NCI-H2107 (cell line): ENCODE measurements at places on chromosomes 7 and 10.

DNA sequence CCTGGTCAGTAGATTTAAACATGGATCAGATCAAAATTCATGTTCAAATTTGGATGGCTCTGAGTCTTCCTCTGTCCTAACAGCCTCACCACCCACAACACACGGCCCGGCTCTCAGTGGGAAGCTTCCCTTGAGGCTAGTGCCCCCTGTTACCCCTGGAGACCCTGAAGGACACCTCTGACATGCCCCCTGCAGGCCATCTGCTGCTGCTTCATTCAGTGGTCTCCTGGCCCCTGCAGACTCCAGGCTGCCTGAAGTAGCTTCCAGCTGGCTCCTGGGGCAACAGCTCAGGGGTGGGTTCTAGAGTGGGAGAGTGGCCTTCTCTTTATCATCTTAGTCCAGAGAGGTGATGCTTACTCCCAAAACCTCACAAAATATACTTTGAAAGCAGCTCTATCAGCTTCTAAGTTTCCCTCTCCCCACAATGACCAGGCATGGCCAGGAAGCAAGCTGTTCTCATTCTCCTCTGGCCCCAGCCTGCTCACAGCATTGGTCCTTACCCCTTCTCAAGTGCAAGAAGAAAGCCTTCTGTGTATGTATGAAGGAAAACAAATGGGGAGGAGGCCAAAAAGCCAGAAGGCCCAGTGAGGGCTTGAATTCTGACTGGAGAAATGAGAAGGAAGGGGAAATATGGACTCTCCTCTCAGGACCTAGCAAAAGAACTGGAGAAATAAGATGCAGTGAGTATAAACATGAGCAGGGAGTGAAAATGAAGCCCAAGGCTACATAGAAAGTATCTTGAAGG, 189.6 kb upstream of the INHBA start:
- no peak for DNase-seq

- DNase-seq = no peak
These were observed 252.6 kb downstream of the SORCS3 start for GRCh38 chr10:104893701-104894100.

- DNase-seq = no peak
These were observed 1.1 kb downstream of the NKX1-2 start for GRCh38 chr10:124448696-124449169.

DNA sequence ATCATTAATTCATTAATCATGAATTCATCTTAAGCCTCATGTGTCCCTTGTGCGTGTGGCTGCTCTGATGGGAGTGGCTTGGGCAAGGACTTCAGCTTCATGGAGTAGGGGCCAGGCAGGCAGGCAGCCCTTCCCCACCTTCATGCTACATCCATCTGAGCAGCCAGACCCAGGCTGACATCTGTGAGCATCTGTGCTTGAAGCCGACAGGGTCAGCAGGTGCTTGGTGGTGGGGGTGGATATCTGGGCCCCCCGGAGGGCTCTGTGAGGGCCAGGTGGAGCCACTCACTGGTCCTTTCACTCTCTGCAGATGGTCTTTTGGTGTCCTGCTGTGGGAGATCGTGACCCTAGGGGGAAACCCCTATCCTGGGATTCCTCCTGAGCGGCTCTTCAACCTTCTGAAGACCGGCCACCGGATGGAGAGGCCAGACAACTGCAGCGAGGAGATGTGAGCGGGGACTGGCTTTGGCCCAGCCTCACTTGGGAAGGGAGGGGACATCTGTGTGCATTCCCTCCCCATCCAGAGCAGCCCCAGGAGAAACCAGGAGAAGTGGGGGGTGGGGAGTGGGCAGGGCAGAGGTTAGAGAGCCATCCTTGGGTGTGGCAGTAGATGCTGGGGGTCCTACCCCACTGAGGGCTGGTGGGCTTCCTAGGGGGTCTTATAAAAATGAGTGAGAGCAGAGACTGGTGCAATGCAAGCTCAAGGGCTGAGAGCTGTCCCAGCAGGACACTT, 14.7 kb upstream of the CSGALNACT2 start:
- DNase-seq = no peak

DNA sequence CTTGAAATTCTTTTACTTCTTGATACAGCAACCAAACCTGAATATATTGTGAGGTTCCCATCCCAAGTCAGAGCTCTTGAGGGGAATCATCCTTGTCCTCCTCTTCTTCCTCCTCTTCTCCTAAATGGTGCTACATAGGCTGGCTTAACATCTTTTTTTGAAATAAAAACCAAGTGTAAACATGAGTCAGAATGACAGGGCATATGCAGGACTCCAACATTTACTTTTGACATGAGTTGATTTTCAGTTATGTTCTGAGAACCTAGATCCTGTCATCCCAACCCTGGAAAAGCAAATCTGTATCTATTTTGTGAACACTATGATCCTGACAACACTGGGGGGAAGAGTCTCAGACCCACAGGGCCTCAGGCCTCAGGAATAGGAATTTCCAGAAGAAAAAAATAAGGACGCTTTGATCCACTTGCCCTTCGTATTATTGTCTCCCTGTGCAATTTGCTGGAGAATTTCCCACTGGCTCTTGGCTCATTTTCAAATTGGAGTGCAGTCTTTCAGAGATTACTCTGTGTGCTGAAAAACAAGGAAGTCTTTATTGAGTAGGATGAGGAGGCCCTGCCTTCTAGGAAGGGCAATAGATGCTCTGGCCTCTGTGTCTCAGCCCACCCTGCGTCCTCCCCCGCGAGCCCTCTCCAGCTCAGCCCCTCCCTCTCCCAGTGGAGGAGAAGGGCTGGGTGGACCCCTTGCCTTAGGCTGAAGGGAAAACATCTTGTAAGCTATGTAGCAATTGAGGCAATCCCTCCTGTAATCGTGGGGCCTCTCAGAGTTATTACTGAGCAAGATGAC, 121.6 kb downstream of the CREB5 start:
- DNase-seq = no peak

- no peak for DNase-seq
These were observed 19.2 kb upstream of the PLEKHS1 start for GRCh38 chr10:113732160-113732881.

DNA sequence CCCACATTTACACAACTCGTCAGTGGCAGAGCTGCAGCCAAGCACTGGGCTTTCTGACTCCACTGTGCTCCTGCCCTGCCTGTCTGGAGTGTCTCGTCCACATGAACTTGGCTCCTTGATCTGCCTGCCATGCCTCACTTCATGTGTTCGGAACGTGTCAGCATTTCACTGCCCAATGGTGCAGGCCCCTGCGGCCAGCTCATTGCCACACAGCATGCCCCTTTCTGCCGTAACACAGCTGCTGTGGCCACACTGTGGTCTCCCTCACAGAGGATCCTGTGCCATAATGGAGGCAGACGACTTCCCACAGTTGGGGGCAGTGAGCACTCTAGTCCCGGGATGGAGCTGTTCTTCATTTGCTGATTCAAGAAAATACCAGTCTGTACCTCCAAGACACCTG, 94.2 kb upstream of the GJD4 start:
- no peak for DNase-seq

DNA sequence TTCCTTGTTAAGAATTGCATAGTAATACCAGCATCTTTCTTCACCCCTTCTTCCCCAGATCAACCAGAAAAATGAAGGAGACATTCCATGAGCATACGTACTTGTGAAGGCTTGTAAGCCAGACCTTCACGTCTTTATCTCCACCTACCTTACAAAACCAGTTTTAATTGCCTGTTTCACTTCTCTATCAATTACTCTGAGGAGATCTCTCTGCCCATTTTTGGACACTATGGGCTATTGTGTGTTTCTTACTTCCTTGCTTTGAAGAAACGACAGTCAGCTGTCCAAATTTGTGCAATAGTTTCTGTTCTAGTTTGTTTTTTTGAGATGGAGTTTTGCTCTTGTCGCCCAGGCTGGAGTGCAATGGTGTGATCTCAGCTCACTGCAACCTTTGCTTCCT, 349.7 kb upstream of the MBL2 start:
- DNase-seq = no peak

- DNase-seq = no peak
These were observed 39.9 kb upstream of the TMEM229A start for GRCh38 chr7:124072603-124073309.

- no peak for DNase-seq
These were observed 13.5 kb upstream of the TBX20 start for GRCh38 chr7:35267411-35267810.

GRCh38 chr7:13910805-13911551, 78.5 kb downstream of the ETV1 start:
- no peak for DNase-seq

- no peak for DNase-seq
These were observed 29.5 kb downstream of the JCAD start for GRCh38 chr10:30029872-30030256.

DNA sequence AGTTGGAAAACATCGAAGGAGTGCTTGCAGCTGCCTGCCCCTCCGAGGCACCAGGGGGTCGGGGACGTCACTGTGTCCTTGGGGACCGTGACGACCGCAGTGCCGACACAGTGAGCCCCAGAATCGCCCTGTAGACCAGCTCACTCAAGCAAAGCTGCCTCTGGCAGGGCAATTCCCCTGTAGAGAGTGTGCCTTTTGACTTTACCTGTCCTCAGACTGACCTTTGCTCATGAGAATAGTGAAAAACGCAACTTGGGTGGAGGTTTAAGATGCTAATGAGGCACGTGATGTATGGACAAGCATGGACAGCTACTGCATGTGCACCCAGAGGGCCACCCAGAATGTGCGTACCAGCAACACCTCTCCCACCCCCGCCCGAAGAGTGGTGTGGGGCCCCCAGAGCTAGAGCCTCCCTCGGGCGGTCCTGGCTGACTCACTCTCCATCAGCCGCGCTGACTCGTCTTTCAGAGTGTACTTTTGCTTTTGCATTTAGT, 271.9 kb downstream of the ADARB2 start:
- no peak for DNase-seq

GRCh38 chr7:18689551-18689950, 194.0 kb downstream of the HDAC9 start:
- DNase-seq = no peak

GRCh38 chr10:132271458-132272230, 36.1 kb downstream of the STK32C start:
- no peak for DNase-seq

- no peak for DNase-seq
These were observed 82.6 kb downstream of the ANLN start for GRCh38 chr7:36472141-36472729.

DNA sequence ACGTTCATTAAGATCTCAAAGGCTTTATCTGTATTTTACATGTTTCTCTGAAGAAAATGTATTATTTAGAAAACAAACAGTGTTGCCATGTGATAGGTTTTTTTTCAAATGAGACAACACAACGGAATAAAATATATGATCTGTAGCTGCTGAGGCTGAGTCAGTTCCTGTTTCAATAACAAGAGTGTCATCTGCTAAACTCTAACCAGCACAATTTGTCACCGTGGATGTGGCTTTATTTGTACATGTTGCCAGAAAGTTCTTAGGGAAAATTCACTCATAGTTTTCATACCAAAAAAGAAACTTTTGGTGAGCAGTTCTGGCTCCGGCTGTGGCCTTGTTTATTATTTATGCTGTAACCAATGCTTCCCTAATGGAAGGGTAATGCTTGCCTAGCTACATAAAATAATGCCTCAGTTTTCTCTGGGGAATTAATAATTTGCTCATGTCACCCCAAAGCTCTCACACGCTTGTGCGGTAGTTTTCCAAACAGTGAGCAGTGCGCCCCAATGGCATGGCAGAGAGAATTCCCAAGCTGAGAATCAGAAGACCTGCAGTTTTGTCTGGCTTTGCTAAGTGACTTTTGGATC, 20.3 kb upstream of the KLF6 start:
- DNase-seq = no peak

GRCh38 chr10:45199205-45199740, 116.1 kb downstream of the OR13A1 start:
- DNase-seq = no peak

DNA sequence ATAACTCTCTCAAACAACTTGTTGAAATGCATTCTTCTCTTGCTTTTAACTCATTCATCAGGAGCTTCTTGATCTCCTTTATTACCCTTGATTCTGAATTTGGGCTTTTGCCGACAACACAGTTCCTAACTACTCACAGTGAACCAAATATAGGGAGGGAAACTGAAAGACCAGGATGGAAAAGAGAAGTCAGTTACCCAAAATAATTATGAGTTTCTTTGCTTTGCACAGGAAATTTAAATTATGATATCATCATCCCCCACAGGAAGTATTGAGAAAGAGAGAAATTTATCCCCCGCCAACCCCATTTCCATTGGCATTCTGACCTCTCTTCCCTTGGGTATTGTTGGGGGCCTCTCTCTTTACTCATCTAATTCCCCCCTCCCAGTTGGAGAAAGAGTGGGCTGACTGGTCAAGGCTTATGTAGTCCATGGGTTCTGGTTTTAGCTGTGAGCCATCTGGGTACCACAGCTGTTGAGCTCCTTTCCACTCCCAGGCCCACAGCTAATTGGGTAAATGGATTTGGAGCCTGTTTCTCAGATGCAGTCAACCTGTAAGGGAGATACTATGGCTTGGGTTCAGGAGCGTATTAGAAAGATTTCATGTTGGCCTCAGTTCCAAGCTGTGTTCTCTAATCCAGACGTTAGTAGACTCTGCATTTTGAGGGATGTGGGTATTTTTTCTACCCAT, 109.0 kb downstream of the FZD1 start:
- no peak for DNase-seq

DNA sequence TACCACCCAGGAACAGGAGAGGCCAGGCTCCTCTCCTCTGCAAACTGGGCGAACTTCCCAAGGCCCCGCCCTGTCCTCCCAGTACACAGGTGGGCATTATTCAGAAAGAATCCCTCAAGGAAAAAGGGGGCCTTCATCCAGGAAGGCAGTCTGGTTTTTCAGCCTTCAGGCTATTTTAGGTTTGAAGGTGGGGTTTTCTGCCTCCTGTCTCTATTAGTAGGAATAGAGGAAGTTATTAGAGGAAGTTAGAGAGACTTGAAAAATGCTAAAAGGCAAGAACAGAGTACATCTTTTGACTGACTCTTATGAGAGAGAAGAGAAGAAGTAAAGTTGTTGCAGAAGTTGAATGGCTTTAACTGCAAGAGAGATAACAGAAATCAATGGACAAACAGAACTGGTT, 250.9 kb upstream of the SORCS1 start:
- no peak for DNase-seq

DNA sequence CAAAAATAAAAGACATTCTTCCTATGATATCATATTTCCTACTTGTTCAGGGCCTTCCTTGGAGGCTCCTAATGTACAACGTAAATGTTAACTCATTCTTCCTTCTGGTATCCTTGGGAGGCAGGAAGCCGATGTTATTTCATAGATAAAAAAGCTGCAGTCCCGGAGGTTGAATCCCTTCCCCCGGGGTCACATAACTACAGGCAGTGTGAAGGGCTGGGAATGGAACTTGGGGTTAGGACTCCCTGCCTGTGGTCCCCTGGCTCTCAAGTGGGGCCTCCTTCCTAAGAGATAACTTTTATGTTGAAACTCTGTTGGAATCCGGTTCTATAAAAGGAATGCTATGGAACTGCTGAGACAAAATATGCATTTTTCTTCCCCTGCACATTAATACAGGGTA, 14.9 kb upstream of the CCDC3 start:
- no peak for DNase-seq

- DNase-seq = no peak
These were observed 11.4 kb downstream of the LHPP start for GRCh38 chr10:124473070-124473469.
